ENCODE measurements at places on chromosomes 2 and 18. TPM values are rescaled to one million over a fixed set of nuclear protein-coding genes. Genes with fewer than 3 reads are reported as not detected.

Gene RUFY4
- total RNA-seq: not detected

DNA sequence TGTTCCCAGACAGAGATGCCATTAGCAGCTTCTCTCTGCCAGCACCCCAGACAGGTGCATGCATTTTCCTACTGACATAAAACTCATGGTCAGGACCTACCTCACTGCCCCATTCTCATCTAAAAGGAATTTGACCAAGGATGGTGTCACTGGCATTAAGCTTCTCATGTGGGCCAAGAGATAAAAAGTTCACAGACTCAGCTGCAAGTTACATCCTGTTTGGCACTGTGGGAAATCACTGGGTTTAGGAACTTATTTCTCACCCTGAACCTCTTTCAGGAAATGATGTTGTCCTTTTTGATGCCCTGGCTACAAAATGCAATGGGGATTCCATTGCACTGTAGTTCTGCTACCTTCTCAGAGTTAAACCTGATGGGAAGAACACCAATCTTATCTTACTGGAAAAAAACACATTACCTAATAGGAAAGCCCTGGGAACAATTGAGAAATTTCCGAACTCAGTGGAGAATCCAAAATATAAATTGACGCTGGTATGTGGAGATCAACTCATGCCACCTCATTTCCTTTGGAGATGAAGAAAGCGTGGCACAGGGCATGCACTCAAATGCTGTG, 252.1 kb upstream of the COPS8 start:
- no peak for DNase-seq

GRCh38 chr2:147197754-147198483, 646.9 kb upstream of the ACVR2A start:
- DNase-seq: no peak

DNA sequence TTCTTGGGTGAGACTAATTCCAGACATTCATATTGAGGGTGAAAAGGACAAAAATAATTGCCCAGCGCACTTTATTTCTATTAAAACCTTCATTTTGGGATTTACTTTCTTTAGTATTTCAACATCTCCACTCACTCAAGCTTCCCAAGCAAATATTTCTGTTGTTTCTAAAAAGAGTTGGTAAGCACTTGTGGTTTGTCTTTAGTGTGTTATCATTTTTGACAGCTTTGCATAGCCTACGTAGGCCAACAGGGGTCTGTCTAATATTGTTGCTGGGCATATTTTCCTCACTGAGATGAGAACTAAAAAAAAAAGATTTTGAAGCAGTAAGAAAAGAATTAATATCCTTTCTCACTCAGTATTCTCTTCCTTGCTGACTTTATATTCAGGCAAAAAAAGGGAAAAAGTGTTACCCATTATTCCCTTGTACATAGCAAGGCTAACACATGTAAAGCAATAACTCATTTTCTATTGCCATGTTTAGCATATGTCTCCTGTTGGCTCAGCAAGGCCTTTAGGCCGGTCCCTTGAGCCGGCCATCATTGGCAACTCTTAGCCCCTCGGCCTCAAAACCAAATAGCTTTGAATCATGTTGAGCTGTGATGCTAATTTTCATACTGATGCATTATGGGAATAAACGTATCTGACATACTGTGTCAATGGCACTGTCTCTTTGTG, 494.2 kb downstream of the ARHGAP15 start:
- DNase-seq: peak; percentile 30

GRCh38 chr18:12737243-12737902, 34.5 kb downstream of the PSMG2 start:
- DNase-seq: no peak
